ENCODE measurements at places on chromosomes 1 and 21.

GRCh38 chr1:233237647-233238046 is 57.9 kb downstream of the PCNX2 start:
- DNase-seq = no peak

- no peak for DNase-seq
Measured at GRCh38 chr1:76080552-76081079, 6.1 kb downstream of the ST6GALNAC3 start.

GRCh38 chr1:239394107-239394506 is 7.7 kb downstream of the CHRM3 start:
- DNase-seq = no peak

- no peak for DNase-seq
Measured at GRCh38 chr1:155017946-155018316, 15.3 kb downstream of the ZBTB7B start.

DNA sequence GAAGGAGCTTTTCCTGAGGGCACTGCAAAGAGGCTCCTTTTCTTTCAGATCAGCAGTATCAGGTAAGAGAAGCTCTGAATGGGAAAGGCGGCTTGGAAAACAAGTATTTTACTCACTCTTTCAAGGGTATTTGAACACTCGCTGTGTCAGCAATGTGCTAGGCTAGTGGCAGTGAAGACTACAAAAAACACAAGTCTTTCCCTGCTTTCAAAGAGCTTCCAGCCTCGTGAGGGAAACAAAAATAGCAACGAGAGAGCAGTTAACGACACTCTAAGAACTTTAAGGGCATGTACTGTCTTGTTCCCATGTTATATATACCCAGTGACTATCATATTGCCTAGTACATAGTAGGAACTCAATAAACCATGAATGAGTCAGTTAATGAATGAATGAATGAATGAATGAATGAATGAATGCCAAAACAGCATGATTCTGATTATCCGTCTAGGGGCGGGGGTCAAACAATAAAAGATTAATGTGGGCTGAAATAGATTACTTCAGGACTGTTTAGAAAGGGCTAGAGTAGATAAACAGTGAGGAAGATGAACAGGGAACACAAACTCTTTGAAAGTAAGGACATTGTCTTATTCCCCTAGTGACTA is 14.2 kb upstream of the MCOLN3 start:
- DNase-seq = no peak

- DNase-seq = no peak
Measured at GRCh38 chr1:14946684-14947238, 206.8 kb upstream of the TMEM51 start.

DNA sequence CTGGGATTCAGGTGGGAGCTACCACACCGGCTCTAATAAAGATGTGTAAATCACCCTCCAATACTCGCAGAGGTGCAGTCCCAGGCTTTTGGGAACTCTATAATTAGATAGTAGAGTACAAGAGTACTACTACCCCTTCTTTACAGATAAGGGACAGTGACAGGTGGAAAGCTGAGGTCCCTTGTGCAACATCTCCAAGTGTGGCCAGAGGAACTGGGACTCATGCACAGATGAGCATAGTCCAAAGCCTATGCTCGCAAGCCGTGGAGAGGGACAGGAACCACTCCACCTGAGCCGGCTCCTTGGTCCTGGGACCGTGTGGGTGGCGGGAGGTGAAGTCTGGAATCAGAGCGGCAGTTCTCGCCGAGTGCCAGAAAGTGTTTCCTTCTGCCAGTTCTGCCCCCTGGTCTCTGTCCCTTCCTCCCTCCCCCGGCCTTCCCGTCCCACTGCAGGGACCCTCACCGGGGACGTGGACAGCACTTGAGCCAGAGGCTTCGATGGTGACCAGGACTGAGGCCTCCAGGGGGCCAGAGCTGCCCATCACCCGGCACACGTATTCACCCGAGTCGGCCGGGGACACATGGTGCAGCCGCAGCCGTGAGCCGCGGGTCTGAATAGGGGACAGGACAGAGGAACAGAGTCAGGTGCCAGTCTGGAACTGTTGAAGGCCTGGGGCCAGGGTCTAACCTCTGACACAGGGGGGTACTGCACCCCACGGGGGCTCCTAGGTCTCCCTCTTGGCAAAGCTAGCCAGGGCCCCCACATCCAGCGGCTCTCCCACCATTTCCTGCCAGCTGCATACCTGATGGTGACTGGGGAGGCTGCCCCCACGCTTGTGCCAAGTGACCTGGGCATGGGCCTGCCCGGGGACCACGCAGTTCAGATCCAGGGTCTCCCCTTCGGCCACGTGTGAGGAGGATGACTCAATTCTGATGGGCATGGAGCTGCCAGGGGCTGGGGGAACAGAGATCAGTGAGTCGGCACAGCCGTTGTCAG is 33.9 kb downstream of the LDLRAD2 start:
- DNase-seq = no peak

DNA sequence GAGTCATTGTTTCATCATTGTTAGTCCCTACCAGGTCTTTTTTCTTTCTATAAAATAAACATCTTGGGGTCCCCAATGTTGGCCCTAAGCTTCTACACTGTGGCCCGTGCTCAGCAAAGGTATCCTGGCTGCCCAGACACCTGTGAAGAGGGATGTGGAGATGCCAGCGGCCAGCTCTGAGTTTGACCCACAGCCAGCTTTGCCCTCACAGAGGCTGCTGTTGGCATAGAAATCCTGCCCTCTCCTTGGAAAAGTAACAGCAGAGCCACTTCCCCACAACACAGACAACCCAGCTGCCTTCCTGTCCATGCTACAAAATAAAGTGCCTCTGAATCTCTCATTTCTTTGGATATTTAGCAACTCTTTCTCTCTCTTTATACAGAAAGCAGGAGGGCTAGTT is 6.0 kb downstream of the TRIM62 start:
- no peak for DNase-seq

DNA sequence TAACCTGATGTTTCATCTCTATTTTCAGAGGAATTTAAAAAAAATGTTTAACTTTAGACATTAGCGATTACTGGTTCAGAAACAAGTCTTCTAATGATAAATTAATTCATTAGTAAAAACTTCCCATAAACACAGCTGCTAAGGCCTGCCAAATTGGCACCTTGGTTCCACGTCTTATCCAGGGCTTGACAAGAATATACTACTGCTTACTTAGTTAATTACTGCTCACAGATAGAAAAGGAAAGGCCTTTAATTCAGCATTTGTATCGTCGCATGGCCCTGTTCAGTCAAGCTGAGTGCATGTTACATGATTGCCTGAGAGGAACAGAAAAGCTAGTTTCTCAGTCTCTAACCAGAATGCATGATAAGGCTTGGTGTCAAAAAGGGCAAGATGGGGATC is 84.6 kb downstream of the ADGRL2 start:
- DNase-seq = no peak

DNA sequence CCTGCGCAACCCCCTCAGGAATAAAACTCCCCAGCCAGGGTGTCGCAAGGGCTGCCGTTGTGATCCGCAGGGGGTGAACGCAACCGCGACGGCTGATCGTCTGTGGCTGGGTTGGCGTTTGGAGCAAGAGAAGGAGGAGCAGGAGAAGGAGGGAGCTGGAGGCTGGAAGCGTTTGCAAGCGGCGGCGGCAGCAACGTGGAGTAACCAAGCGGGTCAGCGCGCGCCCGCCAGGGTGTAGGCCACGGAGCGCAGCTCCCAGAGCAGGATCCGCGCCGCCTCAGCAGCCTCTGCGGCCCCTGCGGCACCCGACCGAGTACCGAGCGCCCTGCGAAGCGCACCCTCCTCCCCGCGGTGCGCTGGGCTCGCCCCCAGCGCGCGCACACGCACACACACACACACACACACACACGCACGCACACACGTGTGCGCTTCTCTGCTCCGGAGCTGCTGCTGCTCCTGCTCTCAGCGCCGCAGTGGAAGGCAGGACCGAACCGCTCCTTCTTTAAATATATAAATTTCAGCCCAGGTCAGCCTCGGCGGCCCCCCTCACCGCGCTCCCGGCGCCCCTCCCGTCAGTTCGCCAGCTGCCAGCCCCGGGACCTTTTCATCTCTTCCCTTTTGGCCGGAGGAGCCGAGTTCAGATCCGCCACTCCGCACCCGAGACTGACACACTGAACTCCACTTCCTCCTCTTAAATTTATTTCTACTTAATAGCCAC is 696 bp downstream of the TGFB2 start:
- no peak for DNase-seq

GRCh38 chr1:82226186-82226505 is 425.4 kb downstream of the ADGRL2 start:
- no peak for DNase-seq

DNA sequence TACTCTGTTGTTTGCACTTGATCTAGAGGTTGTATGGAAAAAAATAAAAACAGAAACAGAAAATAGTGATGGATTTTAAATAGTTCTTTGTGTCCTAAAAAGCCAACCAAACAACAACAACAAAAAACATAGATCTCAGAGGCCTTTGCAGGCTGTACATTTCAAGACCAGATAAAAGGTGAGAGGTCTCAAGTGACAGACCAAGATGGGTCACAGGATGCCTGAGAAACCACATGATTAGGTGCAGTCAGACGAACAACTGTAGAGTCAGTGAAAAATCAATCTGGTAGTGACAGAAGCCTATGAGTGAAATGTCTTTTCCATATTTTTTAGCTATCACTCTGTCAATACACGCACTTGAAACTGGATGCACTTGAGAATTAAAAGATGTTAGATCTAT is 193.5 kb upstream of the SAMSN1 start:
- no peak for DNase-seq

GRCh38 chr1:71312545-71312944 is 231.7 kb upstream of the ZRANB2 start:
- no peak for DNase-seq

All from stimulated activated CD8-positive, alpha-beta memory T cell treated with anti-CD3 and anti-CD28 coated beads, Interleukin-7, amount 100 ng/mL, for 48 hours (primary cell).